ENCODE measurements at places on chromosomes 7 and 10.

GRCh38 chr7:2624293-2624886, 7.4 kb upstream of the TTYH3 start:
- no peak for DNase-seq

GRCh38 chr7:106501605-106502580, 159.1 kb downstream of the CCDC71L start:
- DNase-seq: peak; percentile 41

DNA sequence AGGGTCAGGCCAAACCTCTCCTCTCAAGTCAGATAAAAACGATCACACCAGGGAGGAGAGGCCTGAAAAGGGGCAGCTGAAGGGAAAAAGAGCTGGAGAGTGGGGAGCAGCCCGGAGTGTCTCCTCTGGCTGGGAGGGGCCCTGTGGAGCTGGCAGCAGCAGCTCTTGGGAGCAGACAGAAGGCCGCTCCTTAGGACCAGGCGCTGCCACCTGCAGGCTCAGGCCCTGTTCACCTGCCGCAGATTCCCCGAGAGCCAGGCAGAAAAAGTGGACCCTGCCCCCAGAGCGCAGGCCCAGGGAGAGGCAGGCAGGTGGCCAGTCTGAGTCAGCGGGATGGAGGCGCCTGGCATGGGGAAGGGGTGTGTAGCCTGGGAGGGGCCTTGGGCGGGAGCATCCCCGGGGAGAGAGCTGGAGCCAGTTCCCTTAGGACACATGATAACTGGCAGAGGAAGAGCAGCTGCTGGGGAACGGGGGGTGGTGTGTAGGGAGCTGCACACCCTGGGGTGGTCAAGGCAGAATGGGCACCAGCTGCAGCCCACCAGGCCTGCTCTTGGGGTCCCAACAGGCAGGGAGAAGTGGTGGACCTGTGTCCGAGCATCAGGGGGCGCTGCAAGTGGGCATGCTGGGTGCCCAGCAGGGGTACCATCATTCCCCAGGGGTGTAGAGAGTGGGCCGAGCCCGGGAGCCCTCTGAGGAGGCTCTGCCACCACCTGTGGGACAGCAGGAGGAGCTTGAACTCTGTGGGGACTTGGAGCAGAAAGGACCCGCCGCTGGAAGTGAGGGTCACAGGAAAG, 177.2 kb upstream of the RHEB start:
- DNase-seq: no peak

DNA sequence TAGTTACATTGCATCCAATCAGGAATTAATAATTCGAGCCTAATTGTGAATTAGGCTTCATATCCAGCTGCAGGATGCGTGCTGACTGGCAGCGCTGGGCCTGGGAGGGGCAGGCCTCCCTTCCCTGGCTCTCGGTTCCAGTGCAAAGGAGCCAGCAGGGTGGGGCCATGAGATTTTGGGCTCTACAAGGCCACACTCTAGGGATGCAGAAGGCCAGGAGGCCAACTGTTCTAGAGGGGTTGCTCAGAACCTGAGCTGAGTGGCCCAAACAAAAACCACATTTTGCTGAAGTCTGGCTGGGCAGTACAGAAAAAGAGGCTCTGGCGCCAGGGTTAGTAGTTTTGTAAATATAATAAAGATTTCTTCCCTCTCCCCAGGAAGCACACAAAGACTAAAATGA, 72.3 kb downstream of the CLEC2L start:
- no peak for DNase-seq

GRCh38 chr7:112982441-112983063, 104.1 kb downstream of the GPR85 start:
- DNase-seq: no peak

- DNase-seq: no peak
Measured at GRCh38 chr10:78458983-78459638, 425.4 kb downstream of the RPS24 start.

- no peak for DNase-seq
Measured at GRCh38 chr7:22867003-22867402, 44.4 kb upstream of the TOMM7 start.
